Activated T-cell treated with anti-CD3 and anti-CD28 coated beads, Interleukin-2, amount 50 U/mL, for 4 hours (primary cell): ENCODE measurements at places on chromosomes 1 and 21.

DNA sequence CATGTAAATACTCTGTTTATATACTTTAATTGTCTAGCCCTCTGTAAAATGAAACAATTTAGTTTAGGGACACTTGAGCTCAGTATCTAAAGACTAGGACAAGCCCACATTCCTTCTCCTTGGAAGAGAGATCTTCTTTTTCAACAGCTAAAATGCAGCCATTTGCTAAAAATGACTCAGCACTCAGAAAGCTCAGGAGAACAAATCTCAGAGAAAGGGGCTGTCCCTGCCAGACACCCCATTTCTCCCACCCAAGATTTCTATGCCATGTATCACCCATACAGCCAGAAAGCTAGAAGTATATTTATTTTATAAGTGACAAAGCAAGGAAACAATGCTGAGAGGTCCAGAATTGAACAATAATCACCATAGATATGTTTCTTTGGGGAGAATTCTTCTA lies 23.2 kb upstream of the PRDX6 start:
- DNase-seq = no peak

GRCh38 chr21:45309069-45309986 lies 21.6 kb upstream of the POFUT2 start:
- no peak for DNase-seq

GRCh38 chr1:109282497-109282951 lies 421 bp downstream of the PSRC1 start:
- no peak for DNase-seq

- no peak for DNase-seq
These were observed 58.4 kb upstream of the DYNLT5 start for GRCh38 chr1:66693856-66694255.

DNA sequence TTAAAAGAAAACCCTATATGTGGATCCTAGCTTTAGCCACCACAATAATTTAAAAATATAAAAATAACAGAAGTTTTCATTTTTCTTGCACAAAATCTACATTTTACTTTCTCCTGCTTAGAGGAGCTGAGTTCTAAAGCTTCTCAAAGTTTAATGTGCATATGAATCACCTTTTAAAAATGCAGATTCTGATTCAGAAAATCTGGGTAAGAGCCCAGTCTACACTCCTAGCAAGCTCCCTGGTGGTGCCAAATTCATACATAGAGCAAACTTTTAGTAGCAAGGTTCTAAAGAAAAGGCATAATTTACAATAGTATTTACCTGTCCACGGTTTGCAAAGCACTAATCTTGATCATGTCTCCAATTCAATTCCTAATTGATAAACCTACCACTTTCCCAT lies 19.3 kb downstream of the RSBN1 start:
- DNase-seq = no peak

- DNase-seq = no peak
These were observed 2.7 kb downstream of the PER3 start for GRCh38 chr1:7786795-7787194.

- no peak for DNase-seq
These were observed 48.2 kb downstream of the UBE2T start for GRCh38 chr1:202293569-202293968.

GRCh38 chr1:182192215-182192614 lies 130.7 kb upstream of the ZNF648 start:
- DNase-seq = no peak

DNA sequence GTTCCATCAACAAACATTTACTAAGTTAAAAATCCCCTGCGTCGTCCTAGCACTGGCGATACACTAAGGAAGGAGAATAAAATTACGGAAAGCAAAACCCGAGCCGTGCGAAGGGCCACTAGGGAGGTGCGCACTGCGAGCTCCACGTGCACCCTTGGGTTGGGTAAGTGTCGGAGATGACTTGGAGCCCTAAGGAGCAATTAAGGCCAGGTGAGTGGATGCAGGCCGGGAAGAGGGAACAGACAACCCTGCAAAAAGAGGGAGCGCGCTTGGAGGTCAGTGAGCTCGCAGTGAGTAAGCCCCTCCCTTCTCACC lies 704 bp downstream of the WDR4 start:
- DNase-seq = peak; percentile 10

- no peak for DNase-seq
These were observed 10.7 kb downstream of the C1orf162 start for GRCh38 chr1:111484391-111485026.

DNA sequence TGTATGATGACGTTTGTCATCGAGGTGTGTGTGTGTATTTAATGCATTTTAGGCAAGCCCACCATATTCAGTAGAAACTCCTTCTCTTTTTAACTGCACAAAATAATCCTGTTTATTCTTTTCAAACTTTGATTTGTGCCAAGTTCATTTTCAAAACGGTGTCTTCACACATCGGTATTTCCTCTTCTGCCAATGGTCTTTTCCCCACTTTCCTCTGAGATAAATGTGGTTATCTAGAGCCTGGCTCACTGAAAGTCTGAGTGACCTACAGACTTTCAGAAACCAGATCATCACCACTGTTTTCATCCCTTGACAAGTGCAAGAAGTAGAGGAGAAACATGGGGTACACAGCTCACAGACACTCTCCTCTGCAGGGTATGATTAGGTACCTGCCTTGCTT lies 69.4 kb downstream of the GPATCH2 start:
- no peak for DNase-seq

DNA sequence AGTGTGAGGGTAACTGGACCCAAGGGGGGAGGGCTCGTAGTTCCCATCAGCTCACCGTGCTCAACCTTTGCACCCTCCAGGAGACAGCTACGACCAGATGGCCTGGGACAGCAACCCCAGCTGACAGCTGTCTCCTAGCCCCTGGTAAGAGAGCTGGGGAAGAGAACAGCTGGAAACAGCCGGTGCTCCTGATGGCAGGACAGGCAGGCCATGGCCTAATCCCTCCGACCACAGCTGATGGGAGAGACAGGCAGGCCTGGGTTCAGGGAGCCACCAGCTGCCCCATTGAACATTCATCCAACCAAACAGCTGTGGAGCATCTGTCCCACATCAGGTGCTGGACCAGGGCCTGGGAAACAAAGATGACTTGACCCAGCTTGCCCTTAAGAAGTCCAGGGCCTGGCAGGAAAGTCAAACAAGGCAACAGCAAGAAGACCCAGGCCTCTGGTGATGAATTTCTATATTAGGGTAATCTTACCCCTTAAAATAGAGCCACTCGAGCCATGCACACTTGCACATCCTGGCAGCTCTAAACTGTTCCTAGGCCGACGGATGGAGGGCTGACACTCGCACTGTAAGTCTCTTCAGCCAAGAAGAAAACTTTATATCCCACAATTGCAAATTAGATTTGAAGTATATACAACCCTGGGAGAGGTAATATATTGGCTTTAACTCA lies 12.2 kb downstream of the OLFML2B start:
- DNase-seq = no peak

- DNase-seq = no peak
These were observed 258.9 kb downstream of the SETD4 start for GRCh38 chr21:35801391-35801790.

DNA sequence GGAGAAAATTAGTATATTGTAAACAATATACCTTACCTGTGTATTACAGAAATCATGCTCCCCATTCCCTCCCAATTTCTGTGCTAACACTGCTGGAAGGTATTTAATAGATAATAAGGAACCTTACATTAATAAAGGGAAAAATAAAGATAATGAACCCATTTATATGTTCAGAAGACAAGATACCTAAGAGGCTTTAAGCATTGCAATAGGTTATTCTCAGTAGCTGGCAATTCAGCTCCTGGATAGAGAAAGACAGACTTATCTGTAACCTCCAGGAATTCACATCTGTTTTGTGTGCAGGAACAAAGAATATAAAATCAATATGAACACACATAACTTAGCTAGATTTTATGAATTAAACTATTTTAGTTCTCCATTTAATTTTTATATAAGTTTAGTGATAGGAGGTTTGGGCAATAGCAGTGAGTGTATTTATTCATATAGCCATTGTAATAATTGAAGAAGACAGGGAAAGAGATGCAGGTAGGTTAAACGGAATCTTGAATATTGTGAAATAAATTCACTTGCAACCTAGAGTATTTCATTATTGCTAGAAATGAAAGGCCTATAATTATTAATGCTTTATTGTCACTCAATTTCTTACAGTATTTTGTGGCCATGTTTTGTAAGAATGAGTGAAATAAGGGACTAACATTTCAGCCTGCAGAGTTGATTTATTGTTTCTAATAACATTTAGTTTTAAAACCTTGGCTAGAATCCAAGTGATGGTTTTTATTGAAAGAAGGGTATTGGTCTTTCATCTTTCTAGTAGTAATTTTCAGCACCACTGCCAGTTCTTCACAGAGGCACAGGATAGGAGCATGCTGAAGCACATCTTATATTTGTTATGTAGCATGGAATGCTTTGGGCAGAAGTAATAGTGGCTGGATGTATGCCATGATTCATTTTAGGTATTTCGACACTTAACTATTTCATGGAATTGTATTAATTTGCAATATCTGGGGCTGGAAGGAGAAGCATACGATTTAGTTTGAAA lies 1.5 kb downstream of the XPR1 start:
- no peak for DNase-seq

- no peak for DNase-seq
These were observed 115.0 kb downstream of the RIPK4 start for GRCh38 chr21:41651830-41652229.

GRCh38 chr1:212291505-212292134 lies 6.4 kb downstream of the PPP2R5A start:
- no peak for DNase-seq

GRCh38 chr1:67130673-67131072 lies 4.1 kb downstream of the C1orf141 start:
- no peak for DNase-seq

DNA sequence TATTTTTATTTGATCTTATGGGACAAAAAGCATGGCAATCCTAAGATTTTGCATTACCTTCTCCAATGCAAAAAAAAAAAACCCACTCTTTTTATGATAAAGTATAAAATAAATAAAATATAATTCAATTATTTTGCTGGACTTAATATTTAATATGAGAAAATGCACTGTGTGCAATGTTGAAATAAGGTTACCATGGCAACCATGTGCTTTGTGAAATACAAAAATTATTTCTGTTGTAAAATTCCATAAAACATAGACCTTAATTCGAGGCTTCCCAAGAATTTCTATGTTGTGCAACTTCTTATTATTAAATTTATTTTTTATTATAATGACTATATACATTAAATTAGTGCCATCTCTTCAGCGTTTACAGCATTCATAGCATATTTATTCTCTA lies 989.5 kb downstream of the MRPL39 start:
- no peak for DNase-seq

- DNase-seq = no peak
These were observed 61.4 kb upstream of the FMN2 start for GRCh38 chr1:240030236-240030635.

DNA sequence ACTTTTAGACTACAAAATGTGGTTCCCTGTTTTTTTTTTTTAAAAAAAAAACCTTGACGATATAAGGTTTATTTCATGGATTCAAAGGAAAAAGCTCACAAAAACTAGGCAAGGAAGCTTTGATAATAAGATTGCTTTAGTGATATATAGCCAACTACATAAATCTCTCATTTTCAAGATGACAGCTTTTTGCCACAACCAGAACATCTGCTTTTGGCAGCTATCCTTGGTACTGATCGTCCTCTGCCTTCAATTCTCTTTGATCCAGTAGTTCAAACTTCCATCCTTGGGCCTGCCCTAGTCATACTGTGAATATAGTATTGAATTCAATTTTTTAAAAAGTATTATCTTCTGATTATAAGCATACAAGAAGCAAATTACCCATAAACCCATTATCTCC lies 72.9 kb upstream of the CD53 start:
- DNase-seq = no peak

DNA sequence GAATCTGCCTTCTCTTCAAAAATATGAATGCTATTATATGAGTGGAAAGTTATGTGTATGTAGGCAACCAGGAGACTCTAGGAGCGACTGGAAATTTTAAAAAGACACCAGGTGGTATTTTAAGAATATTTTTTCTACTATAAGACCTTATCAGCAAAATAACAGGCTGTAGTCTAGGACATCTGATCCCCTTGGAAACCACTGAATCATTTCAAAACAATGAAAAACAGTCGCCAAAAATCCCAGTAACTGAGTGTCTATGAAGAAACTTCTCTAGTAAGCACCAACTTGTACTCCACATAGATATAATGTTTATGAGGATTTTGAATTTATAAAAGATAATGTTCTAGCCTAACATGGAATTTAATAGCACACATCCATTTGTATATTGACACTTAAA lies 358.5 kb downstream of the GPATCH2 start:
- no peak for DNase-seq

GRCh38 chr1:160407839-160408801 lies 7.8 kb downstream of the VANGL2 start:
- DNase-seq = no peak

- no peak for DNase-seq
These were observed 34.9 kb downstream of the DUSP10 start for GRCh38 chr1:221706876-221707582.

DNA sequence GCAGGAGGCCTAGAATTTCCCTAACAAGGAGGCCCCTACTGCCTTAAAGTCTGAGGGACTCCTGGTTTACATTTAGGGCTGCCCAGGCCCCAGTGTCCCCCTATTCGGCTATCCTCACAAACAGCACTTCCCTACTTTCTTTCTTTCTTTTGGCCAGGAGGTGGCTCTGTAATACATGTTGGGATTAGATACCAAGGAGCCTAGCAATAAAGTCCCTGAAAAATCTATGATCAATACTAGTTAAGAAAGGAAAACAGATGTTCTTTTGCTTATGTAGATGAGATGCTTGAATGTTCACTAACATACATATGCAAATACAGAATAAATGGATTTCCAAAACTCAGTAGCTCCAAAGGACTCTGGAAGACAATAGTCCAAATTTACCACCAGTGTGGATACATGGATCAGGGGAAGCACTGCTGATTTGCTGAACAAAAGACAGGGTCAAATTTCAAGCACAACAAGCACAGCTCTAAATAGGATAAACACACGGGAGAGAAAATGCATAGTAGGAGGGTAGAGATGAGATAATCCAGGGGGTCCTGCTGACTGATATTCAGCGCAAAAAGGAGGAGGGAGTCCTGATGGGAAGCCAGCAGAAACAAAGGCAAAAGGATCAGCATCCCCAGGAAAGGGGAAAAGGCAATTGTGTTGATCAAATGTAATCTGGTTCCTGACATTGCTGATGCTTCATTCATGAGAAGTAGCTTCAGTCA lies 240.0 kb downstream of the NUF2 start:
- no peak for DNase-seq

DNA sequence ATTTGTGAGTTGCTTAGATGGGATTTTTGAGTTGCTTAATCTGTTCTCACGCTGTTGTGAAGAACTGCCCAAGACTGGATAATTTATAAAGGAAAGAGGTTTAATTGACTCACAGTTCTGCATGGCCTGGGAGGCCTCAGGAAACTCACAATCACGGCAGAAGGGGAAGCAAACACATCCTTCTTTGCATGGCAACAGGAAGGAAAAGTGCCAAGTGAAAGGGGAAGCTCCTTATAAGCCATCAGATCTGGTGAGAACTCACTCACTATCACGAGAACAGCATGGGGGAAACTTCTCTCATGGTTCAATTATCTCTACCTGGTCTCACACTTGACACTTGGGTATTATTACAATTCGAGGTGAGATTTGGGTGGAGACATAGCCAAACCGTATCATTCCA lies 10.3 kb downstream of the CLIC6 start:
- DNase-seq = no peak
